ENCODE measurements at places on chromosomes 7 and 10.

DNA sequence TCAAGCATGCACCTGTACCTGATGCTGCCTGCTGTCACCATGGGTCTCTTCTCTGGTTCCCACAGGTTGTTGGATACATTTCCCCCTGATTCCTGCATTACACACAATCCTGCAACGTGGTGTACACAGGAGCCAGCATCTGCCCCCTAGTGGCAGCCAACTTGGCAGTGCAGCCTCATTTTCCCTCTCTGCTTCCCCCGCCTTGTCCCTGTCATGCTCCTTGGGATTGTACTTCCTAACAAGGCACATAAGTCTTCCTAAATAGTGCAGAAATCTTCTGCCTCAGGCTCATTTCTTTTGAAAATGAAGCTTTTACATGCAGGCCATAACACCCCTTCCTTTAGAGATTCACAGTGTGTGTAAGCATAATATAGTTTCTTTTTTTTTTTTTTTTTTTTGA is 387.5 kb downstream of the CCSER2 start:
- peak; percentile 38 for DNase-seq

DNA sequence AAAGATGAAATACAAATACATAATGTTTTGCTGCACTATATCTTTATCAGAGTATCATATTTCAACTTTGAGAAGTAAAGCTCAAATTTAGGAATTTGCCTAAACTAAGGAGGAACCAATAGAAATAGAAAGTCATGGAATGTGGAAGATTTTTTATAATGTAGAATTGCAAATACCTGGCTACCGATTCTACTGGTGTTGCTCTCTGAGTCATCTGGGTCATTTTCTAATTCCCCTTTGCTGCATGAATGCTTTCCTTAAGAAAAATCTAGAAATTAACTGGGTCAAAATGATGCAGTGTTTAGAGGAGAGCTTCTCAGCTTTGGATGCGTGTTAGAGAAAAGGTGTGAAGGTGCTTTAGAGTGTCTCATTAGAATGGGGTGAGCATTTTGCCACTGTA is 568.9 kb upstream of the ANKRD30A start:
- no peak for DNase-seq

- DNase-seq = no peak
These were observed 15.1 kb downstream of the CNTNAP2 start for GRCh38 chr7:146131701-146132100.

- DNase-seq = no peak
These were observed 13.6 kb downstream of the ANXA11 start for GRCh38 chr10:80191589-80192270.

- DNase-seq = no peak
These were observed 94.3 kb downstream of the PRPF18 start for GRCh38 chr10:13681095-13681494.

Measured in RCC 7860 (cell line).